Fibroblast of the aortic adventitia (primary cell): ENCODE measurements at places on chromosomes 16 and 17.
A peak's percentile ranks its signal among the peaks of the same experiment; 100 is the strongest.

DNA sequence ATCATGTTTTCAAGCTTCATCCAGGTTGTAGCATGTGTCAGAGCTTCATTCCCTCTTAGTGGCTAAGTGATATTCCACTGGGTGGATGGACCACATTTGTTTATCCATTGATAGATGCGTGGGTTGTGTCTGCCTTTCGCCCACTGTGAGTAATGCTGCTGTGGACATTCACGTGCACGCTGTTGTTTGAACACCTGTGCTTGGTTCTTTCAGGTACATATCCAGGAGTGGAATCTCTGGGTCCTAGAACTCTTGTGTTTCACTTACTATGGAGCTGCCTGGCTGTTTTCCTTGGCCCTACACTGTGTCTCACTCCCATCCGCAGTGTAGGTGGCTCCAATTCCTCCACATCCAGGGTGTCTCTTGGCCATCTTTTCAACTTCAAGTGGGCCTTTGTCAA lies 224.2 kb downstream of the C16orf95 start:
- DNase-seq, result no peak

DNA sequence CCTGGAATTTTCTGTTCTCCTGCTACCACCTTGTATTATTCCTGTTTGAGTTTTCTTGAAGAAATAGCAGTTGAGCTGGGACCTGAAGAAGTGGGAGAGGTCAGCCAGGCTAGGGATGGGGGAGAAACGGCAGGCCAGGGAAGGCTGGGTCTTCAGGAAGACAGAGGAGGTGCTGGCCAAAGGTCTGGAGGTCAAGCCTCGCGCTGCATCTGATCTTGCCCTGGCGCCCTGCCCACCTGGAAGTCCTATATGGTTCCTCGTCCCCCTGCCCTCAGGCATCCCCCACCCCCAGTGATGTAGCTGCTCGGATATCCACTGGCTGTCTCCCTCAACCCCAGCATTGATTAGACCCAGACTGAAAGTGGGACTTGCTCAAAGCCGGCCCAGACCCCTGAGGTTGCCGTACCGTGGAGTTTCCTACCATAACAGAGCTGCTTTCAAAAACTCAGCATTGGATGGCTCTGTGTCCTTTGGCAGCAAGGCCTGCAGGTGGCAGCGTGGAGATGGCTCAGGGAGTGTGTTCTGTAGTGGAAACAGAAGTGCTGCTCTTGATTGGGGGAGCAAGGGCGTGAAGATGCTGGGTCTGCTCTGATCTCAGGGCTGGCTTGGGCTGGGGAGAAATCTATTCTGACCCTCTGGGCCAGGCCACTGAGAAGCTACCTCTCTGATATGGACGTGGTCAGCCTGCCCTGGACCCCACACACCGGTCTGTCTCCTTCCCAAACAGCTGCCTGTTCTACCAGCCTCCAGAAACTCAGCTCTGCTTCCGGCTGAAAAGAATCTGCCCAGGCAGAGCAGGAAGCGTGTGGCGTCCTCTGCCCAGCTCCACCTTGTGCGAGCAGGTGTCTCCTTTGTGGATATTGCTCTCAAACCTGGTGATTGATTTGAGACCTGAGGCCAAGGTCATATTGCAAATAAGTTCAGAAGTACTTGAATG lies 107.0 kb upstream of the CACNG5 start:
- DNase-seq, result peak; percentile 56

DNA sequence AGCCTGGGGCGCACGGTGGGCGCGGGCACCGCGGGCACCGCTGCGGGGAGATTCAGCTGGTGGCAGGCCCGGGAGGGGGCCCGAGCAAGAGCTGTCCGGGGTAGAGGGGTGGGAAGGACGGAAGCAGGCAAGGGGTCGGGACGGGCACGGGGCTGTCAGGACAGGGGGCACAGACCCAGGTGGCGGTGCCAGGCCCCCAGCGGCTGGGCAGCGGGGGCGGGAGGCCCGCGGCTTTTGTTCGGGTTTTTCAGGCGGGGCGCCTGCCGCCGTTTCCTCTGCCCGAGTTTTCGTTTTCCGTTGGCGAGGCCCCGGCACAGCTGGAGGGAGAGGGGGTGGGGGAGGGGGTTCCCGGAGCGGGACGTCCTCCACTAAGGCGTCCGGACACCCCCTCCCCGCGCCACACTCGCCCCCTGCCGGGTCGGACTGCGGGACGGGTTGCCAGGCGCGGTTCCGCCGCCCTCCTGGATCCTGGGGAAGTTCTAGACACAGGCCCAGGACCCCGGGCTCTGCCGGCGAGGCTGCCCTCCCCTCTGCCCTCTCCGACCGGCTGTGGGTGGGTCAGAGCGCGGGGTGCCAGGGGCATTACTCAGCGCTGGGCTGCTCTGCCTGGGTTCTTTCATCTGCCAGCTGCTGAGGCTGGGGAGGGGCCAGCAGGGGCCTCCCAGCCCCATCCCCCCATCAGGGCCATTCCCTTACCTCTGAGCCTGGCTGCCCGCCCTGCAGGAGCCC lies 543 bp downstream of the ARHGAP23 start:
- DNase-seq, result peak; percentile 61

DNA sequence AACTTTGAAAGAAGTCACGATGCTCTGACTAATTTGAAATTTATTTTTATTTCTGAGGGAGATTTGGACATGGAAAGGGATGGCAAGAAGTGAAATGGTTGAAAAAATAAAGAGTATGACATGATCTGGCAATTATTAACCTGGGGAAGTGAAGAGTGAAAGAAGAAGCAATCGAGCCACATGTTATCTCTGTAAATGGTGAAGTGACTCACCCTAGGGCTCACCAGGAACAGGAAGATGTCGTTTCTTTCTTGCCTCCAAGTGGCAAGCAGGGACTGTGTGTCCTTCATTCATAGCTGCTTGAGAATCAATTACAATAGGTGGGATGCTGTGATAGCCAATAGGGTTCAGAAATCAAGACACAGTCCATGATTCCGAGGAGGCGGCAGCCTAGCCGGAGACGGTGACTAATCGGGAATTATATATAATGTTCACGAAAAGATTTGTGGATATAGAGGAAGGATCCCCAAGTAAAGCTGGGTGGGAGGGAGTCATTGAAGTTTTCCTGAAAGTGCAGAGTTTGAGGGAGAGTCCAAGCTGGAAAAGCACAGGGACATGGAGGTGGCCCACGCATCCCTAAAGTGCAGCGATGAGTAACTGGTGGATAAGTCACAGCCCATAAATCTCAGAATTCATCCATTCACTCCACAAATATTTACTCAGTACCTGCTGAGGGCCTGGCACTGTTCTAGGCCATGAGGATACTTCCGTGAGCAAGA lies 18.2 kb upstream of the KRT20 start:
- DNase-seq, result peak; percentile 10

DNA sequence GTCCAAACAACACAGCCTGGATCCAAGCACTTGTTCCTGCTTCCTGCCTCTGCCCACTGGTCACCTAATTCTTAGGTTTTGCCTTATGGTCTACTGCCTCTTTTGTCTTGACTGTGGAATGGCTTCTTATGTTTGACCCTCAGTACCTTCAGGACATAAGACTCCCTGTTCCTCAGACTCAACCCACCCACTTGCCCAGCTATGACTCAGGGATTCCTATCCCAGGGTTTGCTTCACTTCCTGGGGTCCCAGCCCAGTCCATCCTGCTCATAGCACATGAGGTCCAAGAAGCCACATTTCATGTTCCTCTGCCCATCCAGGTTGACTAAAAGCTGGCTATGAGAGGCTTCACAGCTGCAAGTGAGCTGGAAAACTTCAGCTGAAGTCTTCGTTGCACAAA lies 320.9 kb upstream of the CDH5 start:
- peak; percentile 45 for DNase-seq

DNA sequence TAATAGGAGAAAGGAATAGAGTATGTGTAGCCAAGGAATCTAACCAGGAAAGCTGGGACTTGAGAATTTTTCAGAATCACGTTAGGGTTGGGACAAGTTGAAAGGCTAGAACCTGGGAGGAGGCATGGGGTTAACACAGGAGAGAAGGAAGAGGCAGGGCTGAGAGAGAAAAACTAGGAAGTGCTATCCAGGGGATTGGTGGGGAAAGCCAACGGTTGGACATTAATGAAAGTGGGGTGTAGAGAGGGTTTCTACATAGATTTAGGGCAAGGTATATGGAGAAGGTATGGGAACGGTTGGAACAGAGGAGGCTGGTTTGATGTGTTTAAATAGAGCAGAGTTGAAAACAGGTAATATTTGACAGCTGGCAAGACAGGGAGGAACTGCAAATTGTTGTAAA lies 2.7 kb downstream of the SRRM2 start:
- no peak for DNase-seq

- no peak for DNase-seq
Measured at GRCh38 chr17:67746704-67747571, 29.2 kb downstream of the NOL11 start.
